ENCODE measurements at places on chromosomes 11 and 22. TPM values are rescaled to one million over a fixed set of nuclear protein-coding genes. Genes with fewer than 3 reads are reported as not detected.

The OR5D18 gene
- total RNA-seq = not detected

DNA sequence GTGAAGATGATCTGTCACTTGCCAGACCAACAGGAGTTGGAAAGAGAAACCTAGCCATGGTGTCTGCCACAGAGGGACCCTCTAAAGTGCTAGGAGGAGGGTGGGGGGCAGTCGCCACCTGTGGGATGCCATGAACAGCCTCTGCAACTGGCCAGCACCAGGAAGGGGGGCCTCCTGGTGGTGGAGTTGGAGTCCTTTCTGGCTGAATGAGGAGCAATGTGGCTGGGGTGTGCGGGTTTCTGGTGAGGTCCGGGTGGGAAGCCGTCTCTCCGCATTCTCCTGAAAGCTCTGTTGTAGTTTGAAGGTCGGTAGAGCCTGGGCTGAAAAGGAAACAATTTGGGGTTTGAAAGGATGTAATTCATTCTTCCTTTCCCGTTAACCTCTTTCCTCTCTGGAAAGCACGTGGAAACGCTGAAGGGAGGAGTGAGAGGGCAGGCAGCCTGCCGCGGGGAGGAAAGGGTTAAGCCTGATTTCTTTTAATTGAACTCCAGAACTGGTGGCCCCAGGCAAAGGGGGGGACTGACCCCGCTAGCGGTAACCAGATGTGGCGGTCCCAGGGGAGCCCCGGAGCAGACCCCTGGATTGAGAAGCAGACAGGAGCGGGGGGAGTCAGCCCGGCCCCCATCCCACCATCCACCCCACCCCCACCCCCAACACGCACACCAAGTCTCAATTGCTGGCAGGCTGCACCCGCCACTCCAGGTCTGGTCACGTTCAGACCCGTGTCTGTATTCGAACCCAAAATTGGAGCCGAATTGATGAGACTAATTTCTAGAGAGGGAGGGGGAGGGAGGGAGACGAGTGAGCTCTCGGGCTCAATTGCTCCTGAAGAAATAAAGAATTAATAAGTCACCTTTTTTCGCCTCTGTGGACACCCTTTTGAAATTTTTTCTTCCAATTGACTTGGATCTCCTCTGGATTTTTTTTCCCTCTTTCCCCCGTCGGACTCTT lies 1.8 kb upstream of the FLI1 start:
- H3K36me3 ChIP-seq = no peaks in the 10 kb centered on the region
- H3K27ac ChIP-seq = peak overlapping the region; percentile 95
- peaks cover 32% of the 10 kb centered on the region for H3K4me1 ChIP-seq
- DNase-seq = no peak

DNA sequence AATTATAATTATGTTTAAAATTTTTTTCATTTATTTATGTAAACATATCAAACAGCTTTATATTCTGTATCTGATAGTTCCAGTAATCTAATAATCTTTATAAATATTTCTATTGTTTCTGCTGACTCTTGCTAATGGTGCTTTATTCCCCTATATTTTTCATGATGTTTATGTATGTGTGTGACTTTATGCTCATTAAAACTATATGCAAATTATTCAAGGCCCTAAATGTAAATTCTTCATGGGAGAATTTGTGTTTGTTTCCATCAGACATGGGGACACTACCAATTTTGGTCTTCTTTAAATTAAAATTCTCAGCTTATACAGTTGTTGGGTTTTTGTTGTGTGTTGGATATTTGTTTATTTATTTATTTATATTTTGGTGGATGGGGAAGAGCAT lies 13.7 kb upstream of the ALKBH3 start:
- H3K27ac ChIP-seq = no peak overlapping the region
- peaks cover 6% of the 10 kb centered on the region for H3K27me3 ChIP-seq
- no peak overlapping the region for H3K4me3 ChIP-seq

- H3K27me3 ChIP-seq = no peaks in the 10 kb centered on the region
- no peak overlapping the region for H3K27ac ChIP-seq
- DNase-seq = peak; percentile 49
- H3K36me3 ChIP-seq = peaks cover 26% of the 10 kb centered on the region
Observed at GRCh38 chr11:111797145-111797581, 31.0 kb upstream of the PPP2R1B start.

DNA sequence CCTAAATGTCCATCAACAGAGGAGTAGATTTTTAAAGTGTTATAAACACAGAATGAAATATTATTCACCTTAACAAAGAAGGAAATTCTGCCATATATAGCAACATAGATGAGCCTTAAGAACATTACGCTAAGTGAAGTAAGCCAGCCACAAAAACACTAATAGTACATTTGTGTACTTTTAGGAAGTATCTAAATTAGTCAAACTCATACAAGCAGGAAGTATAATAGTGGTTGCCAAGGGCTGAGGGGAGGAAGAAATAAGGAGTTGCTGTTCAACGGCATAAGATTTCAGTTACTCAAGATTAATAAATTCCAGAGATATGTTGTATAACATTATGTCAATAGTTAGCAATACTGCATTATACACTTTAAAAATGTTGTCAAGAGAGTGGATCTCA lies 181.7 kb upstream of the ZC3H12C start:
- peak; percentile 11 for DNase-seq
- no peaks in the 10 kb centered on the region for H3K36me3 ChIP-seq
- no peak overlapping the region for H3K4me3 ChIP-seq

GRCh38 chr11:11806074-11806473 lies 35.7 kb upstream of the USP47 start:
- no peak overlapping the region for H3K4me3 ChIP-seq
- H3K36me3 ChIP-seq = no peaks in the 10 kb centered on the region
- H3K27me3 ChIP-seq = no peaks in the 10 kb centered on the region
- no peak for DNase-seq

The CPT1A gene
- 10.0 TPM for total RNA-seq

GRCh38 chr11:65254724-65255123 lies 7.0 kb upstream of the POLA2 start:
- DNase-seq = no peak
- no peaks in the 10 kb centered on the region for H3K4me1 ChIP-seq
- no peak overlapping the region for H3K4me3 ChIP-seq
- H3K27ac ChIP-seq = no peak overlapping the region

The POU2AF2 gene
- total RNA-seq = not detected

GRCh38 chr11:108534274-108534882 lies 36.2 kb upstream of the POGLUT3 start:
- H3K4me3 ChIP-seq = no peak overlapping the region
- no peak for DNase-seq
- H3K36me3 ChIP-seq = no peaks in the 10 kb centered on the region
- H3K27ac ChIP-seq = no peak overlapping the region

- H3K27me3 ChIP-seq = no peaks in the 10 kb centered on the region
- H3K36me3 ChIP-seq = no peaks in the 10 kb centered on the region
- H3K27ac ChIP-seq = no peak overlapping the region
Observed at GRCh38 chr11:37078521-37078920, 480.5 kb upstream of the RAG2 start.

DNA sequence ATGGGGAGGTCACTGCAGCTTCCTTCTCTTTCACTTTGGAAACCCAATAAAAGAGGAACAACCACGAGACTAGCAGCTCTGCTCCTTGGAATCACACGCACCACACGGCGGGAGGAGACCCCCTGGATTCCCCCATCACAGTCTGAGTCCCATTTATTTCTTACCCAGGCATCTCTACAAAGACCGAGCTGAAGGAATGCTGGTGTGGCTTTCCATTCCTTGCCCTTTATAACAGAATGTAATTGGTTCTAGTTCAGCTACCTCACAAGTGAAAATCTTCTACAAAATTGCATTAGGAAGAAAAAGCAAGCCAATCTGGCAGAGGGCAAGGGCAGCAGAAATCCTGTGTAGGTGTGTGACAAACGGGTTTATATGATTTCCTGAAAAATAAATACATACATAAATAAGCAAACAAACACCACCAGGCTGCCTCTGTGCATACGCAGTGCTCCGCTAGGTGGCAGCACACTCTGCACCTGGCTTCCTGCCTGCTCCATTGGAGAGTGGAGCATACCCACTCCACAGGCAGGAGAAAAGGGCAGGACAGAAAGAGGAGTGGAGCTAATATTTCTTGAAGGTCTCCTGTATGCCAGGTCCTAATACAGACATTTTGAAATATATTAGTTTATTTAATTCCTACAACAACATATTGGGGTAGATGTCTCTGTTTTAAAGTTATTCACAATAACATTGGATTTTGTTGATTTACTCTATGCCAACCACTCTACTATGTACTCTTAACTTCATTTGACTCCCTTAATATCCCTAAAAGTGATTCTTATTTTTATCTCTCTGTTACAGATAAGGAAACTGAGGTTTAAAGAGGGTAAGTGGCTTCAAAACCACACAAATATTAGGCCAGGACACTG lies 673.1 kb downstream of the KCNA4 start:
- no peaks in the 10 kb centered on the region for H3K36me3 ChIP-seq
- no peak overlapping the region for H3K4me3 ChIP-seq
- no peak overlapping the region for H3K27ac ChIP-seq
- no peaks in the 10 kb centered on the region for H3K27me3 ChIP-seq
- H3K4me1 ChIP-seq = no peaks in the 10 kb centered on the region

The RAPSN gene
- total RNA-seq = 57.9 TPM

The PHLDB1 gene
- 52.5 TPM for total RNA-seq

DNA sequence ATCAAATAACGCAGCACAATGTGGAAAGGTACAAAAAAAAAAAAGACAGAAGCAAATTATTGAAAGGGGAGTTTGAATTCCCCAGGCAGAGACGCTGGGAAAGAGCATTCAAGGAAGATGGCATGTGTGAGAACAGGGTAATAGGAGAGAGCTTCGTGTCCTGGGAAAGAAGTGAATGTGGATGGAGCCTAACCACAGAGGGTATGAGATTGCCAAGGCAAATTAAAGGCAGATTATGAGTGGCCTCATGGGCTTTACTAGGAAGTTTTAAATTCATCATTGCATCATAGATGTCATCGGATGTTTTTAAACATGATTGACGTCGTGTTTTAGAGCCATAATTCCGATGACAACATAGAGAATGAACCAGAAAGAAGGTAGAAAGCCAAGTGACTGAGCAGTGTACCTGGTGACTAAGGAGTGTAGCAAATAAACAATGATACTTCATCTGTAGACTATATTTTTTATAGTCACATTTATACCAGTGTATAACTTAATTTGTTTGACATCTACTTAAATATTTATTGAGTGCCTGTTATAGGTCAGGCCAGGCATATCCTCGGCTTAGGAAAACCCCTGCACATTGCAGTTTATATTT lies 151.4 kb downstream of the MSANTD4 start:
- H3K27ac ChIP-seq = no peak overlapping the region
- no peak for DNase-seq
- H3K36me3 ChIP-seq = no peaks in the 10 kb centered on the region
- H3K4me1 ChIP-seq = no peaks in the 10 kb centered on the region
- no peak overlapping the region for H3K4me3 ChIP-seq

DNA sequence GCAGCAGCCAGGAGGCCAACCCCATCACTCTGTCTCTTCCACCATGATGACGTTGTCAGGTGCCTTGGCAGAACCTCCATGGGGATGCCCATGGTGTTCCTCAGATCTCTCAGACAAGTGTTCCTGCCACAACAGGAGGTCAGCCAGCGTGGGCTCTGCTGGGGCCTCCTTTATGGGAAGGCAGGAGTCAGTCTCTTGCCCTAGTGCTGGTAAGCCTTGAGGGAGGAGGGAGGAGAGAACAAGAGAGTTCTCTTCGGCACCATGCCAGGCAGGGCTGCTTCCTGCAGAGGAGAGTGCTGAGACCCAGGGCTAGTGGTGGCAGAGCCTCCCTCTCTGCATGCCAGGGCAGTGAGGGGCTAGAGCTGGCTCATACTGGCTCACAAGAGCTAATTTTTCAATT lies 32.5 kb downstream of the GNAZ start:
- H3K4me1 ChIP-seq = peaks cover 70% of the 10 kb centered on the region
- no peak overlapping the region for H3K27ac ChIP-seq
- H3K36me3 ChIP-seq = no peaks in the 10 kb centered on the region
- no peaks in the 10 kb centered on the region for H3K27me3 ChIP-seq
- H3K4me3 ChIP-seq = no peak overlapping the region

GRCh38 chr11:61757213-61757862 lies 4.9 kb downstream of the MYRF start:
- H3K27me3 ChIP-seq = peaks cover 31% of the 10 kb centered on the region
- H3K4me1 ChIP-seq = peaks cover 11% of the 10 kb centered on the region
- no peak for DNase-seq
- no peaks in the 10 kb centered on the region for H3K36me3 ChIP-seq

The TXNRD2 gene
- 17.0 TPM for total RNA-seq

DNA sequence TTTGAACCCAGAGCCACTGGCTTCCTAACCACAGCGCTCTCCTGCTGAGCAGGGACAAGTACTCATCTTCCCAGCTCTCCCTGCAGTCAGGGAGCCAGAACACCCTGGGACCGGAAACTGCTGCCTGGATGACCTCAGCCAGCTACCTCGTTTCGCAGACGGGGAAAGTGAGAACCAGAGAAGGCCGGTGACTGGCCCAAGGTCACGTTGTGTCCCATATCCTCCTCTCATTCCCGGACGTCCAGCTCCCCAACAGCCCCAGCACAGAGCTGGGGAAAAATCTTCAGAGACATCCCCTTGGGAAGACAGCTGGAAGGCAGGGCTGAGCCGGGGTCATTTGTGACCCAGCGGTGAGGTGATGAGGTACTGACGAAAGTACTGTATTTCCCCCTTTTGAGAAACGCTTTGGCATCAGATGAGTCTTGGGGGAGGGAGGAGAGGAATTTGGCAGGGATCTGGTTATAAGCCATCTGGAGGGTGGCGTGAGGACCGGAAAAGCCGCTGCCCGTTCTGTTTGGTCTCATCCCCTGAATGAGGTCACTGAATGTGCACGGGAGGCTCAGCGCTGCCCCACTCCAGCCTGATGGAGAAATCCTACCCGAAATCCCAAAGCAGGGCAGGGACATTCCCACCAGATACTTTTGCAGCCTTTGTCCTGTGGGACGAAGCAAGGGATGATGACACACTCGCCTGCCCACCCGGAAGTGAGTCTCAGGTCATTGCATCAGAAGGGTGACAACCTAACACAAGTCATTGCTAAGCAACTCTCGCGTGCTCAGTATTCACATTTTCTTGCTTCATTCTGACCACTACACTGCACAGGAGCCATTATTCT lies 41.1 kb downstream of the LIF start:
- H3K4me3 ChIP-seq = no peak overlapping the region
- peaks cover 13% of the 10 kb centered on the region for H3K27me3 ChIP-seq
- peak; percentile 79 for DNase-seq
- peak overlapping the region; percentile 86 for H3K27ac ChIP-seq
- H3K4me1 ChIP-seq = peaks cover 76% of the 10 kb centered on the region

GRCh38 chr11:64000026-64000739 lies 13.9 kb downstream of the OTUB1 start:
- peak; percentile 89 for DNase-seq
- H3K4me3 ChIP-seq = peak overlapping the region; percentile 24
- peaks cover 51% of the 10 kb centered on the region for H3K4me1 ChIP-seq
- peaks cover 33% of the 10 kb centered on the region for H3K36me3 ChIP-seq

Measured in muscle of leg (tissue), 16 donors.